Foreskin keratinocyte (primary cell): ENCODE measurements at places on chromosomes 16 and 17.

DNA sequence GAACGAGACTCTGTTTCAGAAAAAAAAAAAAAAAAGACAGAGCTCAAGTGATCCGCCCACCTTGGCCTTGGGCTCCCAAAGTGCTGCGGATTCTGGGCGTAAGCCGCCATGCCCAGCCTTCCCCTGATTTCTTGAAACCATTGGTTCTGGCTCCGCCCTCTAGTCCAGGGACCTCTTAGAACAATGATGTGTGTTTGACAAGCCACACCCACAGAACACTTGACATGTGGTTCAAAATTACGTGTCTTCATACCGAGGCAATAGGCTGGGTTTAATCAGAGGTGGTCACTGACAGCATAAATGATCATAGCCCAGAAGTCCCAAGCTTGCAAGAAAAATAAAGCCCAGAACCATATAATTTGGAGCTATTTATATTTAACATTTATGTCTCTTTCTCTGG lies 23.0 kb downstream of the KNOP1 start:
- DNase-seq = no peak

- DNase-seq = no peak
Measured at GRCh38 chr17:37789021-37789565, 44.2 kb upstream of the HNF1B start.

- DNase-seq = no peak
Measured at GRCh38 chr17:30720013-30720471, 104.5 kb downstream of the CRLF3 start.

DNA sequence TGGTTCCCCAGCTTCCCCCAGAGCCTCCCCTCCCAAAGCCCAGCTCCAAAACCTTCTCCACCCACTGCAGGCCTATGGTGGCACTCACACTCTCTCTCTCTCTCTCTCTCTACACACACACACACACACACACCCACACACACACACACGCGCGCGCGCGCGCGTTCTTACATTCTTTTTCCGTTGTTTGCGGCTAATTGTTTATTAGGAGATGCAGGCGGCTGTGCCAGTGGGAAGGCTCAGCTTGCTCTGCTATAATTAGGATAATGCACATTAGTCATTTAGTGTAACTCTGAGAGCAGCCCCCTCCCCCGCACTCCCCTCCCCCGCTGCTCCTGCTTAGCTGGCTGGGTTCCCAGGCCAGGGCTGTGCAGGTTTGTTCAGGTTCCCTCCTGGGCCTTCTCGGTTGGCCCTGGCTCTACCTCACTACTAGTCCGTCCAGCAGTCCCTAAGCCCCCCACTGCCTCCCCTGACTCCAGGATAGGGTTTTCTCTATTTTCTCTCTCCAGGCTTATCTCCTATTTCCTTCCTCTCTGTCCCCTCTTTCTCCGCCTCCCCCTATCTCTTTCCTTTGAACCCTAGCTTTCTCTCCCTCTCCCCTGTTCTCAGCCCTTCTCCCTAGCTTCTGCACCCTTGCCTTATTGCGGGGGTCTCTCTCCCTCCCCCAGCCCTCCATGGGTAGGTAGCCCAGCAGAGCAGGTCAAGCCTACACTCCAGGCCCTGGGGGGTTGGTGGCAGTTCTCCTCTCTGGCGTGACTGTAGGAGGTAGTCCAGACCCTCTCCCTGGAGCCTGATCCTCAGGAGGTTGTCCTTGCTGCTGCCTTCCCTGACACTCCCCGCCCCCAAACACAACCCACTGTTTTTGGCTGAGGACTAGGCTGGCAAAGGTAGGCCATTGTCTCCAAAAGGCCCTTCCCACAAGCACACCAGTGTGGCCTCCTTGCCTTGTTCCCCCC lies 34.0 kb downstream of the TMEM132E start:
- peak; percentile 4 for DNase-seq

GRCh38 chr17:19750835-19751234 lies 2.7 kb upstream of the ALDH3A1 start:
- peak; percentile 59 for DNase-seq

GRCh38 chr17:7217113-7217987 lies 2.3 kb downstream of the DLG4 start:
- no peak for DNase-seq

GRCh38 chr16:67910158-67910557 lies 17.1 kb downstream of the PSKH1 start:
- peak; percentile 59 for DNase-seq

- DNase-seq = no peak
Measured at GRCh38 chr16:5837007-5837670, 739.5 kb upstream of the EEF2KMT start.

DNA sequence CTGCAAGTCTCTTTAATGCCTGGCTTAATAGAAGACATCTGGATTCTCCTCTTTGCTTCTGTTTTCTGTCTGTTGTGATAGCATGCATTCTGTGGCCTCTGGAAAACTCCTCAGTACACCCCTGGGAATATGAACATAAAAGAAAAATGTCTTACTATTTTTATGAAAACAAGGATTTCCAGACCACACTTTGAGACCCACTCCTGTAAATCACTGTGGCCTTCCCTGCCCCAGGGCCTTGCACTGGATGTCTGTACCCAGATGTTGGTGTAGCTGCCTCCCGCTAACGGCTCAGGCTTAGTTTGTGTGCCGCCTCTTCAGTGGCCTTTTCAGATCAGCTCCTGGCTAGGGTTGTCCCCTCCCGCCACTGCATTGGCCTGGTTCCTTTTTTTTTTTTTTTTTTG lies 126.6 kb downstream of the SOCS1 start:
- no peak for DNase-seq

DNA sequence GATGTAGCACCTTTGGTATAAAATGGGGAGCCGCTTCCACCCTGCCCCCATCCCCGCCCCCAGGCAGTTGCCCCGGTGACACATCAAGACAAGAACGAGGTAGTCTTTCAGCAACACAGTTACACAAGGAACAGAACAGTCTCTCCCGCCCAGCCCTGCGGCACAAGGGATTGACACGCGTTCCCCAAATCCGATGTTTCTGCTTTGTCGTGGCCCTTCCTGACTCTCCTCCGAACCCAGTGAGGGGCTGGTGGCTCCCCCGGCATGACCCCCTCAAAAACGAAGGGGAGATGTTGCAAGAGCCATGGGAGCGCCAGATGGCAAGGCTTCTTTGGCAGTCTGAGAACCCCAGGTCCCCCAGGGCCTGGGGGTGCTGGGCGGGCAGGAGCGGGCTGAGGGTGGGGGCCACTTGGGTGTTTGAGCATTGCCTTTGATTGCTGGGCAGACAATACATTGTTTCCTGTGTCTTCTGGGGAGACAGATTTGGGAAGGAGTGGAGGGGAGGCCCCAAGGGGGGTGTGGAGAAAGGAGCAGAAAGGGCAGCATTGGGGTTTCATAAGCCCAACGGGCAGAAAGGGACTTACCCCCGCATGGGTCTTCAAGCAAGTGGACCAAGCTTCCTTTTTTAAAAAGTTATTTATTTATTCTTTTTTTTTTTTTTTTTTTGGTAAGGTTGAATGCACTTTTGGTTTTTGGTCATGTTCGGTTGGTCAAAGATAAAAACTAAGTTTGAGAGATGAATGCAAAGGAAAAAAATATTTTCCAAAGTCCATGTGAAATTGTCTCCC lies 16.6 kb downstream of the COL1A1 start:
- DNase-seq = no peak

DNA sequence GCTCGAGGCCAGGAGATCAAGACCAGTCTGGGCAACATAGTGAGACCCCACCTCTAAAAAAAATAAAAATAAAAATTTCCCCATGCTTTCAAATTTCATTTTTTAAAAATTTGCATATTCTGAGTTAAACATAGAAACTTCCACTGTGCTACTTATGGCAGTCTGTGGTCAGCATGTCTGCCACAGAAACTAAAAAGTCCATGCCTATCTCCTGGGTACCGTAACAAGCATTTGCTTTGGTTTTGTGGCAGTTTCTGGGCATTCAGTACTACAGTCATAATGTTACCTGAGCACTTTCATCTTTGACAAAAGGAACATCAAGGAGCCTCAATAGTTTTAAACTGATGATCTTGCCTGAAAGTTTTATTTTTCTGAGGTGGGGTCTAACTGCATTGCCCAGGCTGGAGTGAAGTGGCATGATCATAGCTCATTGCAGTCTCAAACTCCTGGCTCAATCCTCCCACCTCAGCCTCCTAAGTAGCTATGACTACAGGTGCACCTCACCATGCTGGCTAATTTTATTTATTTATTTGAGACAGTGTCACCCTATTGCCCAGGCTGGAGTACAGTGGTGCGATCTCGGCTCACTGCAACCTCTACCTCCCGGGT lies 13.2 kb upstream of the ITGA2B start:
- DNase-seq = no peak

- no peak for DNase-seq
Measured at GRCh38 chr17:37338847-37339246, 36.9 kb upstream of the C17orf78 start.

DNA sequence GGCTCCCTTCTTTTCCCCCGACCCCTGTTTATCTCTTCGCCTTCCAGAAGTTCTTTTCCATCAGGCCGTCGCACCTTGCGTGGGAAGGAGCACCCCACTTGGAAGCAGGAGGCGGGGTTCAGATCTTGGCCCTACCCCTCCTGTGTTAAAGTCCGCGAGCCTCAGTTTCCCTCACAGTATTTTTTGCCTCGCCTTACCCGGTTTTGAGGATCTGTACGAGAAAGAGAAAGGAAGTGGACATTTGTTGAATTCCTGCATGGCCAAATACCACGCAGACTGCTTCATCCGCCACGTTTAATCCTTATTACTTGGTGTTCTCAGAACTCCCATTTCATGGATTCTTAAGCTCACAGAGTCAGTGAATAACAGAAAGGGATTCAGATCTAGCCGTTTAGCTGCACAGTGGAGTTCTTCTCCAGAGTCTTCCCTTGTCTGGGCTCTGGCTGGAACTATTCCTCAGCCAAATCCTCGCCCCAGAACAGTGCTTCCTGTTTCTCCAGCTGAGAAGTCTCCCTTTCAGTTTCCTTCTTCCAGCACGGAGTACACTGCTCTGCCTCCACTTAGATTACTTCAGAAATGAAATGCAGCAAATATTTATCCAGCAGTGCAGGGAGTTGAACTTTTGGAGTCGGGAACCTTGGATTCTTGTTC lies 590 bp downstream of the TMEM219 start:
- DNase-seq = no peak

DNA sequence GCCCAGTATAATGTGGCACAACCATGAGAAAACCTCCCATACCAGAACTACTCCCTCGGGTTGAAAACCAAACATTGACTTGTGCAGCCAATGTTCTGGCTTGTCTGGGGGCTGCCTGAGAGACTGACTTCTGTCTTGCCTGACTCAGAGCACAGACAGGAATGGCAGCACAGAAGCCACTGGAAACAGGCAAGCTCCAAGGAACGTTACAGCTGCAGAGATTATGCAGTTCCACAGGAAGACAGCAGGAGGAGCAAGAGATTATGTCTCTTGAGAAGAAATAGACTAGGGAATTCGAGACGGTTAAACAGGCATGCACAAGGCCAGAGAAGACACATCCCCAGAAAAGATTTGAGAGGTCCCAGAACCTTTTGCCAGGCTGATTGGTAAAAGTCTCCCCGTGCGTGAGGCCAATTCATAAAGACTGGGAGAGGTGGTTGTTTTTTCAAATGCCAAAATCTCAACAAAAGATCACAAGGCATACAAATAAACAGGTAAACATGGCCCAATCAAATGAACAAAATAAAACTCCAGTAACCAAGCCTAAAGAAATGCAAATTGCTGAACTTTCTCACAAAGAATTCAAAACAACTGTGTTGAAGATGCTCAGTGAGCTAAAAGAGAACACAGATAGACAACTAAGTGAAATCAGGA lies 90.6 kb upstream of the CDH5 start:
- DNase-seq = peak; percentile 92

DNA sequence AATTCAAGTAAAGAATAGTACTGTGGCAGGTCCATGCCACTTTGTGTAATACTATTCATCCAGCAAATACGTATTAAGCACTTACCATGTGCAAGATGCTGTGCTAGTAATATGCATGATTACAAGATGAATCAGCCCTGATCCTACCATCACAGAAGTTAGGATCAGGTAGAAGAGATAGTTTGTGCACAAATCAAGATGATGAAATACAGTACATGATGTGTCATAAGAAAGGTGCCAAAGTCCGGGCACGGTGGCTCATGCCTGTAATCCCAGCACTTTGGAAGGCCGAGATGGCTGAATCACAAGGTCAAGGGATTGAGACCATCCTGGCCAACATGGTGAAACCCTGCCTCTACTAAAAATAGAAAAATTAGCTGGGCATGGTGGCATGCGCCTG lies 10.9 kb downstream of the COG4 start:
- DNase-seq = peak; percentile 72
